ENCODE measurements at places on chromosomes 16 and 17.

DNA sequence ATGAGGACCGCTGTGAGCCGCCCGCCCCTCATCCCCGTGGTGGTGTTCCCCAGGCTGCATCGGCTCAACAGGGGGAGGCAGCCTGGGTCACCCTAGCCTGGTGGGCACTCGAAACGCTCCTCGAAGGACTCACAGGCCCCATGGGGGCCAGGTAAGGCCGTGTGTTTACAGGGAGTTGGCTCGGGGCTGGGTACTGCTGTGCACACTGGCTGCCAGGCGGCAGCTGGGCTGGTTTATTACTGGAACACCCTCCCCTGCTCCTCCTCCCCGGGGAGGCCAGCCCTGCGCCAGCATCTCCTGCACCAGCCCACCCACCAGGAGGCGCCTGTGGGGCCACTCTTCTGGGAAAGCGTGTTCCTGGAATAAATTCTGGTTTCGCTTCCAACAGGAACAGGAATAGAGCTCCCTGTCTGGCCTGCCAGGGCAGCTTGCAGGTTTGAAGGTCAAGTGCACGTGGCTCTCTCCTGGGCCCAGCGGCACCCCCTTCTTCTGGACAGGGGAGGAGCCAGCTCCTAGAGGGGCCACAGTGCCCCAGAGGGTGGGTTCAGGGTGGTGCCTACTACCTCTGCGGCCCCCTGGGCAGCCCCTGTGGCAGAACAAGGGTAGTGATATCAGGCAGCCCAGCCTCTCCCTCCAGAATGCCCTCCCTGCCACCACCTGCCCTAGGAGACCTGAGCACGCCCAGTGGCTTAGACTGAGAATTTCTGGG lies 11.3 kb downstream of the MCRIP1 start:
- DNase-seq = peak; percentile 96

DNA sequence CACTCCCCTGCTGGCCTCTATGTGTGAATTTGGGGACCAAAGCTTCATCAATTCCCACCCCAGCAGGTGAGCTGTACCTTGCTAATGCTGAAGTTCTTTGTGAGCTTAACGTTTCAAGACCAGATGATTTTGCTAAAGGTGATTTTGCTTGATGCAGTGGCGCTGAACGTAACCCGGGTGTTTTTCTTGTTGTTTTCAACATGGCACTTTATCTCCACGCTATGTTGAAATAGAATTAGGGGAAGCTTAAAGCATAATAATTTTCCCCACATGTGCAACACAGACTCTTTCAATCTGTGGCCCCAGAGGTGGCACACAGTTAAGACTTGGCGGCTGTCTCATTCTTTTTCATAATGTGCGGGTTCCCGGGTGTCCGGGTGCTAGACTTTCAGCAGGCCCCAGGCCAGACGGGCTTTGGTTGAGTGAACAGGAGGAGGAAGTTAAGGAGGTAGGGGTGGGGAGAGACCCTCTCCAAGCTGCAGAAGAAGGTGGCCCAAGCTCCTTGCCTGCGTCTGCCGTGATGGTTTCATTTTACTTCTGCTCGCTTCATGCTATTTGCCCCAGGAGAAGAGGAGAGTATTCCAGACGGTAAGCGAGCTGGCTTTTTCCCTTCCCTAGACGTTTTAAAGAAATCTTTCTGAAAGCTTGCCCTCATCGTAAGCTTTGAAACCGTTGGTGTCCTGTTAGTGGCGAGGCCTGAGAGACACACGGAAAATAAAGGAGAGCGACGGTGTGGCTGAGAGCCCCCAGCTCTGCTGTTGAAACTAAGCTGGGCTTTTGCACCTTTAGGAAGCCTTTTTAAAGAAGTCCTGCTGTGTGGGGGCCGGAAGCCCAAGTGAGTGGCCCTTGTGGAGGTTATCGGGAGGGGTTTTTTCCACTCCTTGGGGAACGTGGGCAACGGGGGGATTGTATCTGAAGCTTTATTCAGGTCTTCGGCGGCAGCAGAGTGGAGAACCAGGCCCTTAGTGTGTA lies 4.2 kb downstream of the FOXC2 start:
- DNase-seq = no peak

- DNase-seq = no peak
These were observed 13.4 kb upstream of the BAHCC1 start for GRCh38 chr17:81381632-81382577.

- DNase-seq = no peak
These were observed 5.8 kb downstream of the TMEM97 start for GRCh38 chr17:28324781-28325180.

DNA sequence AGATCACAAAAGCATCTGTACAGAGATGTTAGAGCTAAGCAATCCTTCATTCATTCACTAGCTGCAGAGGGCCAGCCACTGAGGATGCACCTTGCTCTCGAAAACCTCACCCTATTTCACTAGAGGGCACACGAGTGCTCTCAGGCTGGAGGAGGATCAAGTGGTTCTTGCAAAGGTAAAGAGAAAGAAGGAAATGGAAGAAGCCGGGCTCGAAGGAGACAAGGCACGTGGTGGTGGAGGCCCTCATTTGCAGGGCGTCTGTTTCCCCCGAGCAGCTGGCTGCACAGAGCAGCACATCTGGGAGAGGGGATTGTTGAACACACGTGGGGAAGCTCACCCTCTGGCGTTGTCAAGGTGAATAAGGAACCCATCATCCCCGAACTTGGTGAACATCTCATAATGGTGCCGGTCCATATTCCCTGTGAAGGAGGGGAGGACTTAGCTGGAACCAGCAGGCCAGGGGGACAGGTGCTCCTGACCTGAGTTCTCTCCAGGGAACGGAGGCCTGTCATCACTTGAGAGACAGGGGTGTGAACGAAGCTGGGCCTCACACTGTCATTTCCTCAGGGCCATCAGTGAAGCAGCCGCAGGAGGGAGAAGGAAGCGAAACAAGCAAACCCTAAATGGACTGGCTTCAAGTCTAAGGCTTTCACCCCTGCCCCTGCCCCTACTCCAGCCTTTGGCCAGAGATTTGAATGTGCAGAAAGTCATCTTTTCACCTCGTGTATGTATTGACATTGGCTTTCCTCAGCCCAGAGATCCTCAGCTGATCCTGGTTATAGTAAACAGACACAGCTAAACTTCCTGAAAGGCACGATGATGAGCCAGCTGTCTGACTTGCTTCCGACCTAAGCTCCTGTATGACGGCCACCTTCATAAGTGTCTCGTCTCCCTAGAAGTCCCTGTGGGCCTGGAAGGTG lies 27.6 kb downstream of the PRKAR1A start:
- no peak for DNase-seq

DNA sequence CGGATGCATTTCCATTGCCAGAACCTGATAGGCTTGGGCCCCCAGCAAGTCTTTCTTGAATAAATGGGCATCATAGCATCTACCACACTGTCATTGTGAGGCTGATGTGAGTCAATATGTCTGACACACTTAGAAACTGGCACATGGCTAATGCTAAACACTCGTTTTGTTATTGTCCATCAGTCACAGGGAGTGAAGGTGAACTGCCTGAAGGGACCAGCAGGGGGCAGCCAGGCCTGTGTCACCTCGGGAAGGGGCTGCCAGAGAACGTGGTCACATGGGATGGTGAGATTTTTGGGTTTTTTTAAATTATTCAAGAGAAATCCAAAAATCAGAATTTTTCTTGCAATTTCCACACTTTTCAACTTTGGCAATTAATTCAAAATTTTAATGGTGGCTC lies 831 bp upstream of the RCVRN start:
- DNase-seq = no peak

- no peak for DNase-seq
These were observed 30.1 kb upstream of the MTSS2 start for GRCh38 chr16:70715860-70716357.

DNA sequence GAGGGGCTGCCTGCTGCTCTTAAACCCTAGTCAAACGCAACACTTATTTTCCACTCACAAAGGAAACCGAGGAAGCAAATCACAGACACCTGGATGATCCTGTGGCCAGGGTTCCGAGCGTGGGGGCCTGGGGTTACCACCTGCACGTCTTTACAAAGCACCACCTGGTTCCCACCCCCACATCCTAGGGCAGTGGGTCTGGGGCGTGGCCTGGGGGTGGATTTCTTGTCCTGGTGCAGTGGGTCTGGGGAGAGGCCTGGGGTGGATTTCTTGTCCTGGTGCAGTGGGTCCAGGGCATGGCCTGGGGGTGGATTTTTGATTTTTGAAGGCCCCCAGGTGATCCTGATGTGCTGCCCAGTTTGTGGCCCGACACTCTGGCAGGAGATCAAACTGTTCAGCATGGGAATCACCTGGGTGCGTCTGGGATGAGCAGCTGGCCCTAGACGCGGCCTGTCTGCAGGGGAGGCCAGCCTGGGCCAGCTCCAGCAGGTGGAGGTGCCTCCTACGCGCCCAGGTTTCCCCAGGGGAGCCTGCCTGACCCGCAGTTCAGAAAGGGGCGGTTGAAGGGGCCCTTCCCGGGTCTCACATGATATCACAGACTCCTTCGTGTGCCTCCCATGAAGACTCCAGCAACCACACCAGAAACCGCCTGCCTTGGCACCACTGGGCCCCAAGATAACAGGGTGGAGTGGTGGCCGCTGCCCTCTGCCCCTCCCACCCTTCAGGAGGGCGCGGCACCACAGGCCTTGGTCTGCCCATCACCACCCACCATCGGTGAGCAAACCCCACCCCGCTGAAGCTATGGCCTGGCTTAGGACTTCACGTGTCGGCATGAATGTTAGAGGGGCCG lies 6.3 kb downstream of the HAGH start:
- DNase-seq = no peak

- no peak for DNase-seq
These were observed 33.9 kb downstream of the ARHGAP27 start for GRCh38 chr17:45398800-45399199.

DNA sequence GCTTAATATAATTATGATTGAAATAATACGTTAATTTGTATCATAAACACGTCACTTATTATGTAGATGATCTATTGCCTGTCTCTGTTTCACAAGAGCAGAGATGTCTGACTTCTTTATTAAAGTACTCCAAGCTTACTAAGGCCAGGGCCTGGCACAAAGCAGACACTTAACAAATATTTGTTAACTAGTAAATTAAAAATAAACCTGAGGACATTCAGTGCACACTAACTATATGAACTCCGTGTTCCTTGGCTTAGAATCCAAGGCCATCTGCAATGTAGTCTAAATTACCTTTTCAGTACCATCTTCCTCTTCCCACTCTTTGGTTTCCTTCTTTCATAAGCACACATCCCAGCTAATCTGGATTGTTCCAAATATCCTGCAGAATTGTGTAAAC lies 210.8 kb upstream of the SOX9 start:
- DNase-seq = no peak
